ENCODE measurements at places on chromosomes 7 and 10. TPM values are rescaled to one million over a fixed set of nuclear protein-coding genes. Genes with fewer than 3 reads are reported as not detected.

- DNase-seq, result peak; percentile 61
These were observed 106.2 kb upstream of the CELF2 start for GRCh38 chr10:10911471-10911921.

PNLIPRP3 gene
- not detected for total RNA-seq

DNA sequence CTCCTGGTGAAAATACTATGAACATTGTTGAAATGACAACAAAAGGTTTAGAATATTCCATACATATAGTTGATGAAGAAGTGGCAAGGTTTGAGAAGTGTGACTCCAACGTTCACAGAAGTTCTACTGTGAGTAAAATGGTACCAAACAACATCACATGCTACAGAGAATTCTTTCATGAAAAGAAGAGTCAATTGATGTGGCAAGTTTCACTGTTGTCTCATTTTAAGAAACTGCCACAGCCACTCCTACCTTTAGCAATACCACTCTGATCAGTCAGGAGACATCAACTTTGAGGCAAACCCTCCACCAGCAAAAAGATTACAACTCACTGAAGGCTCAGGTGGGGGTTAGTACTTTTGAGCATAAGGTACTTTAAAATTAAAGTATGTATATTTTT, 693.3 kb downstream of the GRID1 start:
- DNase-seq, result no peak

CYP3A4 gene
- 1.3 TPM for total RNA-seq

DNA sequence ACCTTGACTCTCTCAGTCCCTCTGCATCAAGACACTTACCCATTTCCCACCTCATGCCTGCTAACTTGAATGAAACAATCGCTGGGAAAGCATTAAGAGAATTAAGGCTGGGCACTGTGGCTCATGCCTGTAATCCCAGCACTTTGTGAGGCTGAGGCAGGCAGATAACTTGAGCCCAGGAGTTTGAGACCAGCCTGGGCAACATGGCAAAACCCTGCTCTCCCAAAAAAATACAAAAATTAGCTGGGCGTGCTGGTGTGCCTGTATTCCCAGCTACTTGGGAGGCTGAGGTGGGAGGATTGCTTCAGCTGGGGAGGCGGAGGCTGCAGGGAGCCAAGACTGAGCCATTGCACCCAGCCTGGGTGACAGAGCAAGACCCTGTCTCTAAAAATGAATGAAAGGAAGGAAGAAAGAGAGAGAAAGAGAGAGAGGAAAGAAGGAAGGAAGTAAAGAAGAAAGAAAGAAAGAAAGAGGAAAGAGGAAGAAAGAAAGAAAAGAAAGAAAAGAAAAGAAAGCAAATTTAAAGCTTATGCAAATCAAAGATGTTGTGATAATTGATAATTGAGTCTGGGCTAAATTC, 646 bp downstream of the SERPINE1 start:
- no peak for DNase-seq

C10orf67 gene
- total RNA-seq, result 3.0 TPM

SFTPA2 gene
- 0.31 TPM for total RNA-seq

DNA sequence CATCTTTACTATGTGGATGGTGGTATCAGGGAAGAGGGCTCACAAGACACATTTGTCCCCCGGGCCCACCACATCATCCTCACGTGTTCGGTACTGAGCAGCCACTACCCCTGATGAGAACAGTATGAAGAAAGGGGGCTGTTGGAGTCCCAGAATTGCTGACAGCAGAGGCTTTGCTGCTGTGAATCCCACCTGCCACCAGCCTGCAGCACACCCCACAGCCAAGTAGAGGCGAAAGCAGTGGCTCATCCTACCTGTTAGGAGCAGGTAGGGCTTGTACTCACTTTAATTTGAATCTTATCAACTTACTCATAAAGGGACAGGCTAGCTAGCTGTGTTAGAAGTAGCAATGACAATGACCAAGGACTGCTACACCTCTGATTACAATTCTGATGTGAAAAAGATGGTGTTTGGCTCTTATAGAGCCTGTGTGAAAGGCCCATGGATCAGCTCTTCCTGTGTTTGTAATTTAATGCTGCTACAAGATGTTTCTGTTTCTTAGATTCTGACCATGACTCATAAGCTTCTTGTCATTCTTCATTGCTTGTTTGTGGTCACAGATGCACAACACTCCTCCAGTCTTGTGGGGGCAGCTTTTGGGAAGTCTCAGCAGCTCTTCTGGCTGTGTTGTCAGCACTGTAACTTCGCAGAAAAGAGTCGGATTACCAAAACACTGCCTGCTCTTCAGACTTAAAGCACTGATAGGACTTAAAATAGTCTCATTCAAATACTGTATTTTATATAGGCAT, 9.1 kb upstream of the CSGALNACT2 start:
- DNase-seq, result no peak

DNA sequence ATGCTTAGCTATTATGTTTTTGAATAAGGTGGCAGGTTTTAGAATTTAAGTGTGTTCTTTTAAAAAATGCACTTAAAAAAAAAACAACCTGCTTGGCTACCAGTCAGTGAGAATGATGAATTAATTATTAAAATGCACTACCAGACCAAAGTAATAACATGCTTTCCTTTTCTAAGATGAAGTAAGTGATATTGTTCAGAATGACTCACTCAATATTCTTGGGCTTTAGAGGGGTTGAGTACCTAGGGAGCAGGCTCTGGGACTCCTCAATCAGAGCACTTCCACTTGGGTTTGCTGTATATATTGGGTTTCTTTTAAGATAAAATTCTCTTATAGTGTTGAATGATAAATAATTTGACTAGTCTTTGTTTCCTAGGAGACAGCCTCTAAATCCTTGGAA, 8.6 kb downstream of the STAM start:
- DNase-seq, result no peak

- DNase-seq, result peak; percentile 65
These were observed 704 bp upstream of the ERLIN1 start for GRCh38 chr10:100186253-100187212.

- DNase-seq, result no peak
These were observed 14.1 kb downstream of the ZMIZ1 start for GRCh38 chr10:79082631-79083596.

GRCh38 chr7:151759591-151760042, 117.3 kb downstream of the PRKAG2 start:
- DNase-seq, result peak; percentile 69

DNA sequence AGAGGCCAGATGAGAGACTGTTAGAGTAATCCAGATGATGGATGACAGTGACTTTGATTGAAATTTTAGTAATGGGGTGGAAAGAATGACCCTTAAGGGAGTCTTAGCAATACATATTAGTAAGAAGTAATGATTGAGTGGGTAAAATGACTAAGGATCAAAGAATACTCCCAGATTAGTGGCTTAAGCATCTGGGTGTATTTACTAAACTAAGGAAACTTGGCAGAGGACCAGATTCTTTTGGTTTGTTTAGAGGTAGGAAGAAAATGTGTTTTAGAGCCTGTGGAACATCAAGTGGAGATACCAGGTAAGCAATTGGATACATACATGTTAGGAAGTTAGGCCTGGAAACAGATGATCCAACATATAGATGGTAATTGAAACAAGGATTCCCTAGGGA, 58.8 kb upstream of the ADRA2A start:
- no peak for DNase-seq

Data from testis (tissue), 5 donors.